ENCODE measurements at places on chromosomes 5 and 9. TPM values are rescaled to one million over a fixed set of nuclear protein-coding genes. Genes with fewer than 3 reads are reported as not detected.
A peak's percentile ranks its signal among the peaks of the same experiment; 100 is the strongest.

GRCh38 chr9:124623966-124624734 lies 117.0 kb upstream of the NR5A1 start:
- DNase-seq: no peak

GDF9 gene
- 0.65 TPM for polyA plus RNA-seq

GRCh38 chr5:89097103-89097502 lies 214.1 kb upstream of the MEF2C start:
- no peak for DNase-seq

GRCh38 chr5:66633754-66634153 lies 37.6 kb downstream of the MAST4 start:
- peak; percentile 25 for DNase-seq

WWC1 gene
- 2.1 TPM for polyA plus RNA-seq

OR1Q1 gene
- polyA plus RNA-seq: not detected

BRINP1 gene
- polyA plus RNA-seq: 0.23 TPM

- no peak for DNase-seq
Observed at GRCh38 chr5:138276402-138277054, 2.1 kb upstream of the GFRA3 start.

DNA sequence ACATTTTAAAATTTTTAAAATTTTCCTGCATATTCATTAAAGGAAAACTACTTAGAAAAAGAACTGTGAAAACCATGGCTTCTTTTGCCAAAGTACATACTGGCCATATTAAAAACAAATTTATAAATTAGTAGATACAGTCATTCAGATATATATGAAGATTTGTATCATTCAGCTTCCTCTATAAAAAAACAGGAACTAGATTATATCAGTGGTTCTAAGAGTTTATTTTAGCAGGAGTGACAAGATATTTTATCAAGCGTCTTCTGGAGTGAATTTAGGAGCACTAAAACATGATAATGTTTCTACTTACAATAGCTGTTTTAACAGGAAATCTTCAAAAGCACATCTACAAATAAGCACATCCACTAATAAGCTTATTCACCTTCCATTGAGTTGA lies 171.4 kb downstream of the RAPGEF6 start:
- no peak for DNase-seq

- DNase-seq: no peak
Observed at GRCh38 chr9:114403153-114403756, 15.5 kb upstream of the AKNA start.

DNA sequence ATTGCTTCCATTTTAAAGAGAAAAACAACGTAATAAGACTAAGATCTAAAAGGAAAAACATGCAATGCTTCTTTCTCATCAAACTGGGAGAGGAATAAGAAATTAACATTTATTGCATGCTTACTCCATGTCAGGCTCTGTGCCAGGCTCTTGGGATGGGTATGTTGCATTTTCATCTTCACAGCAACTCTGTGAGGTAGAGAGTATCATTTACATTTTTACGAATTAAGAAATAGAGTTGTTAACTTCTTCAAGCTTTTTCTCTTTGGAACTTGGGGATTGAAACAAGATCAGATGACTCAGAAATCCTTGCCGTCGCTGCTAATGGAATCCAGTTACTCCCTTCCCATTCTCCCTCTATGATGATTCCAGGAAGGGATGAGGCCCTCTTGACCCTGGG lies 39.5 kb downstream of the PDE8B start:
- no peak for DNase-seq

DNA sequence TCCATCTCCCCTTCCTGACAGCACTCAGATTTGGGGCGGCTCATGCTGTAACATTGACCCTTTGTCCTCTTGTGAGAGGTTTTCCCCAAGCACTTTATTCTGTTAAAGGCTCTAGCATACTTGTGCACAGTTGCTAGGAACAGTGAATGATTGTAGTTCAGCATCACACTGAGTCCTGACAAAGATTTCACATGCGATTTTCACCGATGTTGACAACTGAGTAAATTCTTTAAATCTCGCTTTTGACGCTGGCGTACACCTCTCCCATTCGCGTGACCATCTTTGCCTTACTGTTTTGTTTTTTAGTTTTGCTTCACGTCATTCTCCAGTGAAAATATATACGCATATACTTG lies 780 bp downstream of the CDC37L1 start:
- no peak for DNase-seq

GRM6 gene
- not detected for polyA plus RNA-seq

- no peak for DNase-seq
Observed at GRCh38 chr9:4796988-4797853, 4.5 kb downstream of the RCL1 start.

SLU7 gene
- 35.7 TPM for polyA plus RNA-seq

- DNase-seq: peak; percentile 70
Observed at GRCh38 chr5:126368239-126368812, 54.9 kb upstream of the GRAMD2B start.

PTGER4 gene
- polyA plus RNA-seq: 15.7 TPM

DNA sequence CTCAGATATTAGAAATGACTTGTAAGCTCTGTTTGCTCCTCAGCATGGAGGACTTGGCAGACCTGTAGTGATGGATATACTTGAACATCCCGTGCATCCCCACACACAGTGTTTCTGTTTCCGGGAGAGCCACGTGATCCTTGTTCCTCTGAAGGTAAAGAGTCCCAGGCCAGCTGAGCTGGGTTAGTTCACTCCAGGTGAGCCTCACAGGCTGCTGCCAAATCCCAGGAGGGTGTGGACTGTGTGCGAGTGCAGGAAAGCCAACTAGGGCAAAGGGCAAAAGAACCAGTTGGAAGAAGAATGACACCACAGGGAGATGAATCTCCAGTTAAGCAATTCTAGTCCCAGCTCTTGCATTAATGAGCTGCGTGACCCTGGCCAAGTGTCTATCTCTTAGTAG lies 10.4 kb upstream of the TOMM5 start:
- no peak for DNase-seq

DNA sequence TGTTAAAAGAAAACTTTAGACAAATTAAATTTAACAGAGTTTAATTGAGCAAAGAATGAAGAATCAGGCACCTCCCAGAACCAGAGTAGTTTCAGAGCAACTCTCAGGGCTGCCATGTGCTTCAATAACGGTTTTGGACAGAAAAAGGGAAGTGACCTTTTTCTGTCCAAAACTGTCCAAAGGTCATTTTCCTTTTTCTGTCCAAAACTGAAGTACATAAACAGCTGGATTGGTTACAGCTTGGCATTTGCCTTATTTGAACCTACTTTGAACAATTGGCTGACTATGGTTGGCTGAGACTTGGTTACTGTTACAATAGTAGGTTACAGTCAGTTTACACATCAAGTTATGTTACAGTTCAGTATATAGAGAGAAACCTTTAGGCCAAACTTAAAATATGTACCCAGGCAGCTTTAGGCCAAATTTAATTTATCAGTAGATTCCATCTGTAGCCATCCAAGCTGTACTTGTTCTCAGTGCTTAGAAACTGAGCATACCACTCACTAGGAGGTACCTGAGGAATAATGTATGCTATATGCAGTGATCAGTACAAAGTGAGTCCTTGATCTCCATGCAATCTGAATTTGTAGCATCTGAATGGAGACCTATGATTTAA lies 44.0 kb downstream of the C9orf85 start:
- no peak for DNase-seq

SLC22A4 gene
- polyA plus RNA-seq: 1.5 TPM

GRCh38 chr9:72856972-72857623 lies 95.8 kb downstream of the ALDH1A1 start:
- DNase-seq: peak; percentile 66

- no peak for DNase-seq
Observed at GRCh38 chr9:108911820-108912219, 22.1 kb downstream of the ELP1 start.
